Globus pallidus (tissue), 1 donor: ENCODE measurements at places on chromosomes 11 and 22.

DNA sequence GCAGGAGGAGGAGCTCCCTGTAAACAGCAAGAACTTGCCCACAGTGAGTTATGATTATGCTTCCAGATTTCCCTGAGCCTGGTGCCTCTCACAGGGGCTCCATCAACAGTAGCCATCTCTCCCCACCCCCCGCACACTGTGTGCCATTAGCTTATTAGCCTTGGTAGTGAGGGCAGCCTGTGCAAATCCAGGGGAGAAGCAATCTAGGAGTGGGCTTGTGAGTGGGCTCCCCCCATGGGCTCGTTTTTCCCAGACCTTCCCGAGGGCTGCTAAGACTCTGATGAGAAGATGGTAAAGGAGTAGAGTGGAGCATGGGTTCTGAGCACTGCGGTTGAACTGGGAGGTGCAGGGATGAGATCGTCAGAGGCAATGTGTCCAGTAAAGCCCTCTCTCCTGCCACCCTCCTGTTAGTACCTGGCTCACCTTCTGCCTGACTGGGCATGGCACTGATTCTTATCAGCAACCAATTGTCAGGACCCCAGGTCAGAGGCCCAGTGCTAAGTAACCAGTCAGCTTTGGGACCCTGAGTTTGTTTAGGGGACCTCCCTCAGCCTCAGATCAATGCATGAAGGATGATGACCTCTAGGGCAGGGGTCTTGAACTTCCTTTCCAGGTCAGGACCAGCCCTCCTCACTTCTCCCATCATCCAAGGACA, 38.4 kb upstream of the TP53I11 start:
- DNase-seq, result no peak

- DNase-seq, result no peak
Measured at GRCh38 chr11:57124917-57125316, 56.8 kb upstream of the LRRC55 start.

DNA sequence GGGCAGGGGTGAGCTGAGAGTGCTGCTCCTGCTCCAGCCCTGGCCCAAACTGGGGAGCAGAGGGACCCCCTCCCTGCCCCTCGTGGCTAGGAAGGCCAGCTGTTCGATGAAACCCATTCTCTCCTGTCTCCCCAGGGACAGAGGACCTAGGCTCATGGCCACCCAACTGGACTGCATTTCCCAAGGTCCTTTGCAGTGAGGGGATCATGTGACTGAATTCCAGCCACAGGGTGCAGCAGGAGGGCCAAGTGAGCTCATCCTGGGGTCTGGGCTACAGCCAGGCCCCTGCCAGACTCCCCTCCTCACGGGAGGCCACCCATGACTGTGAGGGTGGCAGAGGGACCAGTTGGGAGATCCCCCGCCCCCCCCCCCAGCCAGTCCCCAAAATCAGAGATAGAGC, 777.6 kb downstream of the TBC1D22A start:
- no peak for DNase-seq

DNA sequence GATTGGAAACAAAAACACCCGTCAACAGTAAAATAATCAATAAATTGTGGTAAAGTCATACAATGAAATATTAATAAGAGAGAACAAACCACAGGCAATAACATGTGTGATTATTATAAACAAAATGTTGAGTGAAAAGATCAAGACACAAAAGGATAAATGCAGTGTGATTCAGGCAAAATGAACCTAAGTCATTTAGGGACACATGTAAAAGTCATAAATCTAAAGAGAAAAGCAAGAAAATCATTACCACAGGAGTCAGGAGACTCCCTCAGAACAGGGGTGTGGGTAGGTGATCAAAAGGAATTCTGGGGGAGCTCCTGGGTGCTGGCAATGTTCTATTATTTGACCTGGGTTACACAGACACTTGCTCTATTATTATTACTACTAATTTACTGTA, 47.9 kb upstream of the PPP2R1B start:
- no peak for DNase-seq
